HAP-1 (cell line): ENCODE measurements at places on chromosomes 4 and X.

GRCh38 chr4:117577686-117578311 lies 456.5 kb upstream of the NDST3 start:
- DNase-seq = no peak

GRCh38 chrX:76064825-76065224 lies 108.0 kb upstream of the PBDC1 start:
- no peak for DNase-seq

DNA sequence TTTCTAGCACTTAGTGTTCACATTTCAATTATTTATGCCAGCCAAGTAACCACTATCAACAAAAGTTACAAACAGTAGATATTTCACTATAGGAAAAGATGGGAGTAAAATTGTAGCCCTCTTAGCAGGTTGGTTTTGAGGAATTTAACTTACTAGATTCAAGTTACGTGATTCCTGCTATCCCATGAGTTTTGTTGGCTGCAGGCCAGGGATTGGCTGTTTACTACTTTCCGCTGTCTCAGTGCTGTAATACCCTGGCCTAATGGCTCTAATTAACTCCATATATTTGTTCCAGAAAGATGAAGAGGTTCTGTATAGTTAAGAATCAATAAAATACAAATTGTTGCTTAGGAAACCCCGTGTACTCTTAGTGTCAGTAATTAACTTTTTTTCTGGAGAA lies 55.5 kb upstream of the MAGED1 start:
- peak; percentile 59 for DNase-seq

DNA sequence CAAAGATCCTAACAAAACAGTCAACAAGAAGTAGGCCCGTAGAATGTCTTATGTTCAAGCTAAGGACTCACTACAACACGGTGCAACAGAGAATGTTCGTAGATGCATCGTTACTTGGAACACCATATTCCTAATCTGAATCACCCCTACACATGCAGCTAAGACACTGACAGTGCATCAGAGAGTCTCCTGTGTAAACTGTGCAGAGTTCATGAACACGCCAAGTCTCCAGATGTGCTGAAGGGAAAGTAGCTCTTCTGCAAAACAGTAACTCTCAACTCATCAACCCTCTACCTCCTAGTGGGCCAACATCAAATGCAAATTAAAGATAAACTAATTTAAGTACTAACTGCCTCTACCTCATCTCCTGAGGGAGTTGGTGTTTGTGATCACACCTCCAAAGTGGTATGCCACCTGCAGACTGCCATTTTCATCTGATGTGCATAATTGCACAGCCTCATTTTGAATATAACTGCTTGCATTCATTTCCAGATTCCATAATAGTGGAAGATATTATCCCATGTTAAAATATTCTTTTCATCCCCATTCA lies 73.5 kb downstream of the MOSPD2 start:
- DNase-seq = no peak

DNA sequence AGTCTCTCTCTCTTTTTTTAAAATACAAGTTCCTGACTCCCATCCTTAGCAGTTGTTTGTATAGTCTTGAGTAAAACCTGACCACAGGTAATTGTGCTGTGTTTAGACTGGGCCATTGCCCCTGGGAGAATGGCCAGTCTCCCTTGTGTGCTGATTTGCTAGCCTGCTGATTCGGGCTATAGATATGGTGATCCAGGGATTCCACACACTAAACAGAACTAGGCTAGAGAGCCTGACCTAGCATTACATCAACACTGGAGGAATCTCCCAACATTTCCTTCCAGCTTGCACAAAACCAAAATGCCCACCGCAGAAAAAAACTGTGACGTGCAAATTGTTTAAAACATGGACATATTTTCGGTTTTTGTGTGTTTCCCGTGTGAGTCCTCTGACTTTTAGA lies 5.1 kb downstream of the UPRT start:
- no peak for DNase-seq
